ENCODE measurements at places on chromosomes 16 and 17.

DNA sequence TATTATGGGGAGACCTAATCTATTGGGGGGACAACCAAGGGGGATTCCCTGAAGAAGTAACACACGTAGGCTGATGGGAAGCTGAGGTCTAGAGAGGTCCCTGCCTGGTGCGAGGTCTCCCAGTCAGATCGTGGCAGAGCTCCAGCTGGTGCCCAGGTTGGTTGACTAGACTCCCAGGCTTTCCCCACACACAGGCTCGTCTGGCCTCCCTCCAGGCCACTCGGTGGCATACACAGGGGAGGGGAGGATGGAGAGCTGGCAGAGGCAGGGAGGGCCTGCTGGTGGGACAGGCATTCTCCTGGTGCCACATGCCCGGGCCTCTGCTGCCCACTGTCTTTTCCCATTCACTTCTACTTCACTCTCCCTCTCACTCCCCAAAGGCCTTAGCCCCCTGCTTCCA lies 8.5 kb upstream of the SOCS3 start:
- DNase-seq: no peak

GRCh38 chr17:67970783-67971182 lies 25.5 kb downstream of the C17orf58 start:
- no peak for DNase-seq

- no peak for DNase-seq
Observed at GRCh38 chr16:67661886-67662652, 1.3 kb downstream of the PARD6A start.

DNA sequence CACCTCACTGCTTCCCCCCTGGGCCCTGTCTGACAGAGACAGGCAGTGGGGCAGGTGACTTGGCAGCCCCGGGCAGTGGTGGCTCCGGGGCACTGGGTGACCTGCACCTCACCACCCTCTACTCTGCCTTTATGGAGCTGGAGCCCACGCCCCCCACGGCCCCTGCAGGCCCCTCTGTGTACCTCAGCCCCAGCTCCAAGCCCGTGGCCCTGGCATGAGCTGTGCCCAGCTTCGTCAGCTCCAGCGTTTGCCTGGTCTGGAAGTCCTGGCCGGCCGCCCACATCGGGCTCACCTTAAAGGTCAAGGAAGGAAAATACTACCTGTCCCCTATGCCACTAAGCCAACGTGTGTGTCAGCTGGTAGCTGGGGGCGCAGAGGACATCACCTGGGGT lies 15.2 kb downstream of the UNC119 start:
- no peak for DNase-seq

- no peak for DNase-seq
Observed at GRCh38 chr16:89065458-89065822, 28.2 kb upstream of the ACSF3 start.

- DNase-seq: no peak
Observed at GRCh38 chr17:16923097-16923903, 48.6 kb downstream of the TNFRSF13B start.

DNA sequence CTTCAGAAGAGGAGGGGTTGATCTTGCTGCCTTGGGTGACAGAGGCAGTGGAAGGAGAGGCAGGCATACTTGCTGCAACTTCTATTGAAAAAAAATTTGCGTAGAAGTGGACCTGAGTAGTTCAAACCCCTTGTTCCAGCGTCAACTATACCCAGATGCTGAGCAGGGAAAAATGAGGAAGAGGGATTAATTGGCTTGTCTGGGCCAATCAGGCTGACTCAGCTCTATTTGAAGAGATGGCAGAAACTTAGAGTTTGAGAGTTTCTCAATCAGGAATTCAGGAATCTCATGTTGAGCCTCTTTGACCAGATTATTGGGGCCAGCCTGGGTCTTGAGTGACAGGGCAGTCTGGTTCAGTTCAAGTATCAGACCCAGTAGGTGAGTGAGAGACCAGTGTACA lies 17.6 kb downstream of the CASC3 start:
- DNase-seq: no peak

- DNase-seq: no peak
Observed at GRCh38 chr16:68059804-68060203, 25.4 kb upstream of the NFATC3 start.

DNA sequence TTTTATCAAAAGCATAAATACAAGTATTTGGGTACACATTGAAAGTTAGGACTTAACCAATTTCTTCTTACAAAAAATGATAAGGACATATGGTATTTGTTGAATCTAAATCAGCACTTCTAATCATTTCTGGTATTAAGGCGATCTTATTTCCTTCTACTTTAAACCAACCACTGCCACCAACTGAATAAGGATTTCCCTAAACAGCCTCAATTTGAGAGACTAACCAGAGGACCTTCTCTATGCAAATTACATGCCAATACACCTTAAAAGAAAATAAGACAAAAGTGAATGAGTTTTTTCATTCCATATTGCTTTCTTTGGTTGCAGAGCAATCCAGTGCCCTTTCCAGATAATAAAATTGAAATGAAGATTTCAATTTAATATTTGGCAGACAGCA lies 45.5 kb downstream of the GNA13 start:
- DNase-seq: no peak

DNA sequence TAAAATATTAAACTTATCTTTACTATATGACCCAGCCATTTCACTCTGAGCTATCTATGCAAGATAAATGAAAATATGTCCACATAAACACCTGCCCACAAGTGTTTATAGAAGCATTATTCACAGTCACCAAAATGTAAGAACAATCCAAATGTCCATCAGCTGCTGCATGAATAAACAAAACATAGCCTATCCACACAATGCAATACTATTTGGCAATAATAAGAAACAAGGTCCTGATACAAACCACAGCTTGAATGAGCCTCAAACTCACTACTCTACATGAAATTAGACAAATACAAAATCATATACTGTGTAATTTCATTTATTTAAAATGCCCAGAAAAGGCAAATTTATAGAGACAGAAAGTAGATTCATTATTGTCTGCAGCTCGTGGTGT lies 355.1 kb downstream of the CDH8 start:
- DNase-seq: no peak

- DNase-seq: no peak
Observed at GRCh38 chr16:85303354-85303883, 191.1 kb upstream of the CIBAR2 start.

GRCh38 chr17:44014437-44015172 lies at the start of gene TMEM101:
TSS of gene TMEM101 (minus strand) at chr17:44014963. CDS start at chr17:44014952, 11 bp downstream.
- DNase-seq: peak; percentile 92

GRCh38 chr16:79257953-79258490 lies 342.5 kb downstream of the MAF start:
- DNase-seq: no peak

DNA sequence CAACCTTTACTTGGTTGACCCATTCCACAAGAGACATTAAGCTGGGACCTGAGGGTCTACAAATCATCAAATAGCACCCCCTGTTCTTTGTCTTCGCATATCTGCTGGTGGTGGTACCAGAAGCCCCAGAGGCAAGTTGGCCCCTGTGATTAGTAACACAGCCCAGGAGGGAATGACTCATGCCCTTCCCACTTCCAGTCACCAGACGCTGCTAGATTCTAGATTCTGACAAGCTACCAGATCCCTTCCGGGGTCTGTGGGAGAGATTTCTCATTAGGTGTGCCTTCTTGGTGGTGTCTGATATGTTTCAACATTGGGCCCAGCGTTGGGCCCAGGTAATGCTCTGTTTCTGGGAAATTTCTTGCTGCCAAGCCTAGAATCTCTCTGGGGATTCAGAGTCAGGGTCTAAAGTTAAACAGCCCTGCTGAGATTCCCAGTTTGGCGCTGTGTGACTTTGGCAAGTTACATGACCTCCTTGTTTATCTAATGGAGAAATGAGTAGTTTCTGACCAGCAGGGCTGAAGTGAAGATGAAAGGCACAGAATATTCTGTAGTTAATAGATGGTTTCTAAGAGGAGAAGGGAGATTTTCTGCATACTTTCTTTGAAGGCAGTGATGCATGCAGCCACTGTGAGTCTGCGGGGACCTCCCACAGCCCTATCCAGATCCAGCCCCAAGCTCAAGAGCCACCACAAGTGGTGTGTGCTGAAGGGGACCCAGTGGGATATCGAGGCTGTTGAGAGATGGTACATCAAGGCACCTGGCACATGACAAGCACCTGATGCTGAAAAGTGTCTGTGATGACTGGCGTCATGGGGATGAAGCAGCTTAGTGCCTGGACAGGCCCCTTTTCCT lies 3.9 kb downstream of the TRPV2 start:
- DNase-seq: peak; percentile 86

DNA sequence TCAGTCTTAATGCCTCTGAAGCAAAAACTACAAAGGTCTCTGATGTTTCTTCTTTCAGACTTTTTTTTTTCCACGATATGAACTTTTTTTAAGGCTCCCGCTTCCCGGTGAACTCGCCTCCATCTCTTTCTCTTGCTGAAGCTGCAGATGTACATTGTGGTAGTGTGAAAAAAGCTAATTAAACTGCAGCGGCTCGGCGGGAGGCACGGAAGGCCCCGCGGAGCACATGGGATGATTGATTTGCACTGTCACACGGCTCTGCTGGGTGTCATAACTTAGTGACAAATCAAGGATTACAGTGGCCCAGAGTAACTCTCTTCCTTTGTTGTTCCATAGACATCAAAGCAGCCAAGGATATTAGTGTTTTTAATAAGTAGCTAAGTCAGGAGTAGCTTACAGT lies 196.3 kb downstream of the AXIN2 start:
- DNase-seq: peak; percentile 77

Data from SW480 (cell line).